ENCODE measurements at places on chromosomes 6 and 20.

DNA sequence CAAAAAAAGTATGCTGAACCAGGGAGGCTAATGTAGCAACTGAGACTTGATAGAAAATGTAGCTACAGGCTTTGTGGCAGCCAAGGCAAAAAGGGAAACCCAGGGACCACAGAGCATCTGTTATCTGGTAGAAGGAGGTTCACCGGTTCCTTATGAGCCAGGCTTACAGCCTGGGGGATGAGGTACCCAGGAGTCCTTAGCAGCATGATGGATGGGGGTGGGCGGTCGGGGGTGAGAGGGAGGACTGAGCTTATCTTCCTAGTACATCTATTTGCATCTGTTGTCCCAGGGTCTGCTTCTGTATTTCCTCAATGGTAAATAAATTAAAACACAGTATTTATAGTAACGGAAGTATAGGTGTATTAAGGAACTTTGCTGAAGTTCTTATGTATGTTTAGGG is 1.1 kb upstream of the GDAP1L1 start:
- no peak for DNase-seq

DNA sequence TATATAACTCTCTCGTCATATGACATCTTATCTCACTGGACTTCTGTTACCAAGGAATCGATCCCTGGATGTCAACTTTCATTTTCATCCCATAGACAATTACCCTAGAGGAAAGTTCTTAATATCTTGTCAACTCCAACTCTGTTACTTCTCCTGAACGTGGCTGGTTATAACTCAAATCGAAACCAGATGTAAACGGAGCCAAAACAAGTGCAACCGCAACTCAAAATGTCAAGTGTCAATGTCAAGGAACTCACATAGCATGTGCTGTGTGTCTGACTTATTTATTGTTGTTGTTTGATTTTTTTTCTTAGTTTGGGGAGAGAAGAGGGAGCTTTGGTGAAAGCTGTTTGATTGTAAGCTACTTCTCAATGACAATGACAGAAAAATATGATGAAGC is 108.6 kb downstream of the VIP start:
- no peak for DNase-seq

DNA sequence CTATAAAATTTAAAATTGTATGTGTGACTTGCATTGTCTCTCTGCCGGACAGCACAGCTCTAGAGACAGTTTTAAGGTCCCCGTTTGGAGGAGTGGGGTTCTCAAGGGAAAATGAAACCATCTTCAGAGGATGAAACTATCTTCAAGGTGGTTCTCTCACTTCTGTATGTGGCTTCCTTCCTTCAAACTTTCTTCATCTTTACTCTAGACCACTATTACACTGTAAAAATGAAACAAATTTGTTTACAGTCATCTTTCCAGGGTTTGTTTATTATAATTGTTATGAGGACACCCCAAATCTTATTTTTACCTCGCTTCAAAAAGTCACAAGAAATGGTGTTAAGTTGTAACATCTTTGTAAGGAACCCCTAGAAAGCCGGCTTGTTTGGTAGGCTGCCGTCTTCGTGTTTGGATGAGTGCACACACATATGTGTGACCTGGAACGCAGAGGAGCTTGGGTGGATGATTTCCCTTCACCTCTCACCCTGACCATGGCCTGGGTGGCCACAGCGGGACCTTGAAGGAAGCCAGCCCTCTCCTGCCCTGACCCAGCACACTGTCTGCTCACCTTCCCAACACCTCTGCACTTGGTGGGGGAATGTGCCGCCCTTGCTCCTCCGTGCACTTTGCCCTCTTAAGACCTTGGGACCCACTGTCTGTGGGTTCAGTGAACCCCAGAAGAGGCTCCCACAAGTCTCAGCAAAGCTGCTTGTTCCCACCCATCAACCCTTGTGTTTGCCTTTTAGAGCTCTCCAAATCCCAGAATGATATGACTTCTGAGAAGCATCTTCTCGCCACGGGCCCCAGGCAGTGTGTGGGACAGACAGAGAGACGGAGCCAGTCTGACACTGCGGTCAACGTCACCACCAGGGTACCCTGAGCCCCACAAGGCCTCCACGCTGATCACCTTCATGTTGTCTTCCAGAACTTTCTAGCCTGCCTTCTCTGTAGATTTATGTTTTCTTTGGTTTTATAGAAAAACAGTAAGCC is 67.8 kb downstream of the SYTL3 start:
- DNase-seq: no peak

DNA sequence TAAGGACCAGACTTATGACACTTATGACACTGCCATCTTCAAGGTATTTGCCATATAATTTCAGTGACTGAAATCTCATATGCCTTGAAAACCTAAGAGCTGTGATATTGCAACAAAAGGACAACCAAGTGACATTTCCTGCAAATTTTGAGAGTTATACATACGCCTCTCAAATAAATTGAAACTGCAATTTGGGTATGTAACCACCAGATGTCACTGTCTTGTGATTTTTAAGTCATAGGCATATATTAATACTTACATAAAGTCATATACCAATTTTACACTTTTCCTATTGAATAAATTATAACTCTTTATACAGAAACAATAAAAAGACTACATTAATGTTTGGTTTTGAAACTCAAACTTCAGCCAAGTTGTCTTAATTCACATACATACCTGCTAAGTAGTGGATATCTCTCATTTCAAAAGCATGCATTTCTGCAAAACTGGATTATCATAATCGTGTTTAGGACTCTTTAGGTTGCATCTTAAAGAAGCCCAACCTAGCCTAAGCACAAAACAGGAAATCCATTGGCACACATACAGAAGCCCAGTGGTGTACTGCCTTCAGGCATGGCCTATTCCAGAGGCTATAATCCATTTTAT is 180.2 kb downstream of the PACRG start:
- no peak for DNase-seq

- DNase-seq: no peak
Observed at GRCh38 chr20:12605751-12606150, 403.0 kb upstream of the SPTLC3 start.

GRCh38 chr6:149075616-149076354 is 241.7 kb upstream of the TAB2 start:
- DNase-seq: no peak

GRCh38 chr6:39934131-39934757 is at the start of gene MOCS1:
Gene MOCS1, minus strand, starts transcription at chr6:39934462. Its CDS starts 45 bp downstream, at chr6:39934417.
- peak; percentile 11 for DNase-seq

- DNase-seq: no peak
Observed at GRCh38 chr6:135540207-135540840, 42.8 kb upstream of the AHI1 start.

DNA sequence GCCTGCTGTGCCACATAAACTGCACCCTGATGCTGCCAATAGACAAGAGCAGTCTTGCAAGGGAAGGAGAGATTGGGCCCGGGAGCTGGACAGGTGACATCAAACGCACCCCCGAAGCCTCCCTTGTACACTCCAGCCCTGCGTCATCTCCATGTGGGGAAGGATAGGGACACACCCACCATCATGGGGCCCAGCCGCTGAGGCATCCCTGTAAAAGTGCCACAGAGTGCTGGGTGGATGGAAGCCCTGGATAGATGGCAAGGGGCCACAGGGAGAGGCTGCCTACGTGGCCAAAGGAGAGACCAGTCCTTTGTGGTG is 117.1 kb downstream of the SYNDIG1 start:
- no peak for DNase-seq

DNA sequence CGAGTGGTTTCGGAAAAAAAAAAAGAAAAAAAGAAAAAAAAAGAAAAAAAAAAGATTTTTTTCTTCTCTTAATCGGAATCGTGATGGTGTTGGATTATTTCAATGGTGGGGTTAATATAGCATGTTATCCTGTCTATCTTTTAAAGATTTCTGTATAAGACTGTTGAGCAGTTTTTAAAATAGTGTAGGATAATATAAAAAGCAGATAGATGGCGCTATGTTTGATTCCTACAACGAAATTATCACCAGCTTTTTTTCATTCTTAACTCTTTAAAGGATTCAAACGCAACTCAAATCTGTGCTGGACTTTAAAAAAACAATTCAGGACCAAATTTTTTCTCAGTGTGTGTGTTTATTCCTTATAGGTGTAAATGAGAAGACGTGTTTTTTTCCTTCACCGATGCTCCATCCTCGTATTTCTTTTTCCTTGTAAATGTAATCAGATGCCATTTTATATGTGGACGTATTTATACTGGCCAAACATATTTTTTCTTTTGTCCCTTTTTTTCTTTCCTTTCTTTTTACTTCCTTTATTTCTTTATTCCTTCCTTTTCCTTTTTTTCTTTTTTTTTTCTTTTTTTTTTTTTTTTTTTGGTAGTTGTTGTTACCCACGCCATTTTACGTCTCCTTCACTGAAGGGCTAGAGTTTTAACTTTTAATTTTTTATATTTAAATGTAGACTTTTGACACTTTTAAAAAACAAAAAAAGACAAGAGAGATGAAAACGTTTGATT is 3.6 kb downstream of the SOX4 start:
- no peak for DNase-seq

GRCh38 chr6:38159596-38159995 is 340.1 kb downstream of the ZFAND3 start:
- DNase-seq: no peak

DNA sequence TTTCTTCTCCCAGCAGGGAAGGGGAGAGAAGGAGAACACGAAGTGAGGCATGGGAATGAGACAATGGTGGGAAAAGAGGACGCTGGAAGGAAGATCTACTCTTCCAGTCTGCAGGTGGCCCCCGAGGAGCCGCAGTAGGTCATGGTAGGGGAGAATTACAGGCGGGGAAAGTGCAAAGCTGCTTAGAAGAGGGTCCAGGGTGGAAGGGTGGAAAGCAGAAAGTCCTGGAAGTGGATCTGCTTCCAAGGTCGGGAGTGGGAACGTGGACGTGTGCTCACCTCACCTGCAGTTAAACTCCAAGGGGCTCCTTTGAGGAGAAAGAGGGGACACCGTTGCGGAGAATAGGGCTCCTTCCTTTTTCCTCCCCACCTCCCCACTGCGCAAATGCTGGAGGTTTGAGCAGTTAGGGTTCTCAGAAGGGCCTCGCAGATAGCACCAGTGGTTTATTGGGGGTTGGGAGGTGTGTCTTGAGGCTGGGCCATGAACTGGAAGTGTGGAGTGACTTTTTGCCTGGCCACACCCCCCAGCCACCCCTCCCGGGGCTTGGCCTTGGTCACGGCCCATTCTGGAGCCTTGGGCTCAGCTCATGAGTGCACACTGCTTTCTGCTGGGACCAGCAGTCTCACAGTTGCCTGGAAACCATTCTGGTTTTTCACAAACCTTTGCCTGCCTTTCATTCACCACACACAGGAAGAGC is 100.4 kb upstream of the MLN start:
- peak; percentile 38 for DNase-seq

DNA sequence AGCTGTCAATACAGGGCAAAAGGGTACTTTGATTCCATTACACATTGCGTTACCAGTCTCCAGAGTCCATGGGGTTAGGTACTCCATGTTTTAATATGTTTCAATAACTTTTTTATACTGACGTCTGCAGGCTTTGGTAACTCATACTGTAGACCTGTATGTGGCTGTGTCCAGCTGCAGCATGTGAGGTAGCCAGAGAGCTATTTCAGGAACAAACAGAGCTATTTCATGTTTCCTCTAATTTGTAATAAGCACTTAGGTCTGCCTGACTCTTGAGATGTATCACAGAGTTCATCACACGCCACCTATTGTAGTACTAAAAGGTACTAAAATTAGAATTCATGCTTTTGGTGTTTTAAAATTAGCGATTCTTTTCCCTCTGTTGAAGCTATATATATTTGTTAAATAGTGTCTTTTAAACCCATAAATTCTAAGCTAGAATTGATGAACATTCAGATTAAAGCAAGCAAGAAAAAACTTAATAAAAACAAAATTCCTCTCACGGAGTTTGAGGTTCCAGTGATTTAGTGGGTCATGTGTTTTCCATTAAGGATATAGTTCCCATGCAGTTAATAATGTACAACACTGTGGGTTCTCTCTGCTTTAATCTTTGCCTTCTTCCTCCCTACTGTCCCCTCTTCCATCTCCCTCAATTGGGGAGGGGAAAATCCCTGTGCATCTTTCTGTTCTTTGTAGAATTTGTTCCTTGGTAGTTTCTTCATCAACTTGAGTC is 37.0 kb downstream of the FOXO3 start:
- no peak for DNase-seq

DNA sequence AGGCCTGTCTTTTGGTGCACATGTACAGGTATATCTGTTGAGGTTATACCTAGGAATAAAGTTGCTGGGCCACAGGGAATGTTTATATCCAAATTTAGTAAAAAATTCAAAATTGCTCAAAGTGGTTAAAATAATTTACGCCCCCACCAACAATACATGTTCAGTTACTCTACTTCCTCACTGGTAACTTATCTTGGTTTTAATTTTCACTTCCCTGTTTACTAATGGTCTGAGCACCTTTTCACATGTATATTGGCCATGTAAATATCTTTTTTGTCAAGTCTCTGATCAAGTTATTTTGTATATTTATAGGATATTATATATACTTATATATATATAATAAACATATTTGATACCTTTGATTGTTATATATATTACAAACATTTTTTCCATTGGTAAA is 9.7 kb downstream of the PDE7B start:
- DNase-seq: no peak

DNA sequence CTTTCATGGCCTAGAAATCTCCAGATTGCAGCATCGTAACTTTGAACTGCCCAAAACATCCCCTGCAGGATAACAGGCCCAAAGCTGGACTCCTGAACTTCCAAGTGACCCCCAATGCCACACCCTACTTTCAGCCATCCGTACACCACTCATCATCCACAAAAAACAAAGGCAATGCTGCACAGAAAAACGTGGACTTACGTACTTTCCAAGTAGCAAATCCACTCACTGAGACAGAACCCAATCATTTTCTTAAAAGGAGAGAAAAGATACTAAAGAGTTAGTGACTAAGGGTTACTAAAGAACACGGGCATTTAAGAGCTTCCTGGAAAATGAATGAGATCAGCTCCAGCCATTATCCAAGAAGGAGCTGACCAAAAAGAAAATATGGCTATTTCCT is 211.0 kb downstream of the WDR27 start:
- no peak for DNase-seq

DNA sequence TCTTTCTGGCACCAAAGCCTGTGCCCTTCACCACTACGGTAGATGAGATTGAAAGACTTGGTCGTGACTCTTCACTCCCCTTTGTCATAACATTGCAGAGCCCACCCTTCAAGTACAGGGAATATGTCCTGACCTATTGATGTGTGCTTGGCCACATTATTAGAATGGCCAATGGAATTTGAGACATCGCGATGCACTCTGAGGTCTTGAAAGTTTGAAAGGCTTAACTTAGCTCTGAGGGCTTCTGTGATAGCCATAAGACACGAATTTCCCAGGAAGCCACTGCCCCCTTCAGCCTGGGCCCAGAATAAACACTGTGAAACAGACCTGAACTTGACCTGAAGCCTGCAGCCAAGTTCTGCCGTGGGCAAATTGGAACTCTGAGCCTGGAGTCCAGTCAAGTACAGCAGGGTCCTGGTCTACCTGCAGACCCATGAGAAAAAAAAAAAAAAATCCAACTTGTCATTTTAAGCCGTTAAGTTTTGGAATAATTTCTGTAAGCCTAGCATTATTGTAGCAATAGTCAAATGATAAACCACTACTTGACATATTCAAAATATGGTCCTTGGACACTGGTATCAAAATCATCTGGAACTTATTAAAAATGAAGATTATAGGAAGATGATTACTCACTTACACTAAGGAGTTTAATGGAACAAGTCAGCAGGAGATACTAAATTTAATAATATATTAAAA is 36.9 kb upstream of the TRAF3IP2 start:
- DNase-seq: no peak
